ENCODE measurements at places on chromosomes 1 and 21. TPM values are rescaled to one million over a fixed set of nuclear protein-coding genes. Genes with fewer than 3 reads are reported as not detected.

ZSCAN20 gene
- total RNA-seq, result 6.9 TPM

RIMS3 gene
- 0.09 TPM for total RNA-seq

SRSF4 gene
- 39.6 TPM for total RNA-seq

SLC19A1 gene
- 10.4 TPM for total RNA-seq

RER1 gene
- 69.5 TPM for total RNA-seq

KISS1 gene
- 0.56 TPM for total RNA-seq

SPATC1L gene
- total RNA-seq, result 4.0 TPM

TGFBR3 gene
- total RNA-seq, result 7.3 TPM

Measured in endothelial cell of coronary artery (primary cell).